Cerebellar nuclear complex (tissue), 1 donor: ENCODE measurements at places on chromosomes 16 and 17.

- DNase-seq = no peak
These were observed 2.9 kb downstream of the PPM1D start for GRCh38 chr17:60602871-60603270.

DNA sequence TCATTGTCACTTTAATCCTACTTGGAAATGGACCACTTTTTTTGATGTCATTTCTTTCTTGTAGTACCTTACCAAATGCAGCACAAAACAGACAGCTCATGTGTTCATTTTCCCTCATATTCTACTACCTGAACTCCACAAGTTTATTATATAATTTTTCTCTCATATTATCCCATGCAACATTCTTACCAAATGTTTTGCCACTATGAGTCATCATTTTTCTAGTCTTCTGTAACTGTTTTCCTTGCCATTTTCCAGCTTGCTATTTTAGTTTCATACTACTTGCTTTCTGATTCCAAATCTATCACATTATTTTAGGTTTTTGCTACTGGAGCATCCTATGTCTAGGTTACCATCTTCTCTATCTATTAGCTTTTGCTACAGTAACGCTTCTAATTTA is 332.7 kb downstream of the ZFHX3 start:
- DNase-seq = no peak

- DNase-seq = no peak
These were observed 91.4 kb upstream of the DYNLRB2 start for GRCh38 chr16:80449392-80449791.

GRCh38 chr16:87947356-87948118 is 3.7 kb upstream of the BANP start:
- DNase-seq = no peak

DNA sequence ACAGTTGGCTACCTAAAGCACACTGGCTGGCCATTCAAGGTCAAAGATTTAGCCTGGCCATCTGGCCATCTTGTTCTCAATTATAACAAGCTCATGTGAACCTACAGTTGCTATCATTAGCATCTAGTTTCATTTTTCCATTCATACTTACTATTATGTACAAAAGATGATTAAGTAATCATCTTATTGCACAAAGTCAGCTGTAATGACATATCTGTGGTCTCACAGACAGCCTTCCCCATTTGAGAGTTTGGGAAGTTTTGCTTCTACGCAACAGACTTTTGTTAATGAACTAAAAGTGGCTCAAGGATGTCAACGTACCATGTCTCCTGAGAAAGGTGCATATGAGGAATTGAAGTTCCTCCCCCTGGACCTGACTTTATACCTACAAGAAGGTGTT is 51.3 kb downstream of the HS3ST3B1 start:
- no peak for DNase-seq

- no peak for DNase-seq
These were observed 42.1 kb downstream of the TK2 start for GRCh38 chr16:66507731-66508239.
